ENCODE measurements at places on chromosomes 4 and X.
A peak's percentile ranks its signal among the peaks of the same experiment; 100 is the strongest.

- no peak for DNase-seq
Measured at GRCh38 chrX:17736478-17736855, 826 bp upstream of the SCML1 start.

GRCh38 chr4:81432825-81433224, 38.9 kb downstream of the RASGEF1B start:
- DNase-seq = peak; percentile 54

DNA sequence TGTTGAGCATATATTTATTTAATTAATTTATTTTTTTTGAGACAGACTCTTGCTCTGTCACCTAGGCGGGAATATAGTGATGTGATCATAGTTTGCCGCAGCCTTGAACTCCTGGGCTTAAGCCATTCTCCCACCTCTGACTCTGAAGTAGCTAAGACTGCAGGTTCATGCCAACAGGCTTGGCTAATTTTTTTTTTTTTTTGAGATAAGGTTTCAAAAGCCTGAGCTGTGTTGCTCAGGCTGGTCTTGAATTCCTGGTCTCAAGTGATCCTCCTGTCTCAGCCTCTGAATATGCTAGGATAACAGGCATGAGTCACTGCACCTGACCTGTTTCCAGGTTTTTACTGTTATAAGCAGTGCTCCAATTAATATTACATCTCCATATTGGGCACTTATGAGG, 4.8 kb downstream of the ADD1 start:
- no peak for DNase-seq

DNA sequence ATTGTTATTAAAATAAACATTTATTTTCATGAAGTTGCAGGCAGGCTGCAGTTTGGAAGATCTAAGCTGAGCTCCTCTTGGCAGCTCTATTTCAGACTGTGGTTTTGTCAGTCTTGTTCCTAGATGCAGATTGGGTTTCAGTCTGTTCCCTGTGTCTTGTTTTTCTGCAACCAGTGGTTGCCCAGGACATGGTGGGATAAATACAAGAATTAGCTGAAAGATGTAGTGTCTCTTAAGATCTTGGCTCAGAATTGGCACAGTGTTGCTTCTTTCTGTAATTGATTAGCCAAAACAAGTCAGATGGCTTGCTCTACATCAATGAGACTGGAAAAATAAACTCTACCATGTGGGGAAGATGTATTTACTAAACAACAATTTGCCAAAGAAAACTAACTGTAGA, 283.0 kb upstream of the BOD1L1 start:
- no peak for DNase-seq

GRCh38 chr4:41472081-41472480, 65.9 kb upstream of the LIMCH1 start:
- no peak for DNase-seq

- DNase-seq = no peak
Measured at GRCh38 chr4:7273738-7274297, 81.5 kb downstream of the SORCS2 start.

- no peak for DNase-seq
Measured at GRCh38 chrX:119552508-119552907, 12.7 kb downstream of the STEEP1 start.

- no peak for DNase-seq
Measured at GRCh38 chrX:53223068-53223693, 1.8 kb downstream of the KDM5C start.

GRCh38 chr4:10959586-10959985, 275.0 kb upstream of the CLNK start:
- DNase-seq = no peak

GRCh38 chr4:111937368-111937767, 207.9 kb upstream of the FAM241A start:
- DNase-seq = no peak

DNA sequence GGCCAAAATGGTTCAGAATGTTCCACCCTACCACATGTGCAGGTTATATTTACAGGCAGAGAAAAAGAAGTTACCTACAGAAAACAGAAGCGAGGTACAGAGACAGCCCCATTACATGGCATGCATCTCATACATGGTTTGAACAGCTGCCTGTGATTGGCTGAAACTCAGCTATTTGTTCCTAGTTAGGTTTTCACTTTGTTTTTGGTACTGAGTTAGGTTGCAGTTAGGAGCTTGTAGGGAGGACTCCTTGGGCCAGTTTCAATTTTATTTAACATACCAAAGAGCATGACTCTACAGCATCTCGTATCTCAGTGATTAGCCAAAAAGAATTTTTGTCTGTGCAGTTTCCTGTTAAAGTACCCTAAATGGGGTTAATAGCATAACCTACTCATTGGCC, 392.0 kb downstream of the MAPK10 start:
- no peak for DNase-seq

- DNase-seq = no peak
Measured at GRCh38 chr4:119471259-119471658, 149.3 kb upstream of the FABP2 start.

- DNase-seq = no peak
Measured at GRCh38 chr4:30413915-30414314, 306.3 kb upstream of the PCDH7 start.

DNA sequence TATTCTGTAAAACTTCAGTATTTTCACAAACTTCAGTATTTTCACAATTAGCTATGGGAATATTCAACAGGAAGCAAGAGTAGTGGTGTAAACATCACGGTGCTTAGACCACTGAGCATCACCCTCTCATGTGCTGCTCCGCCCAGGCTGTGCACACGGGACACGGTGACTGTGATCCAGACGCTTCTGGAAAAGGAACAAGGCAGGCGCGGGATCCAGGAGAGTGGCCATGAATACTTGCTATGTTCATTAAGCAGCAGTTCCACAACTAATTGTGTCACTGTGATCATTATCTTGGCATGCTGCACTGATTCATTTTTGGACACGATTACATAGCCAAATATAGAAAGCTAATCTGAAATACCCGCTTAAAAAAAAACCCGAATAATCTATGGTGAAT, 19.6 kb upstream of the FAT1 start:
- no peak for DNase-seq

- no peak for DNase-seq
Measured at GRCh38 chr4:142292231-142292630, 553.9 kb downstream of the INPP4B start.

- DNase-seq = no peak
Measured at GRCh38 chr4:2287594-2287915, 25.6 kb upstream of the MXD4 start.

- DNase-seq = peak; percentile 52
Measured at GRCh38 chr4:95129821-95130311, 372.1 kb downstream of the BMPR1B start.

- no peak for DNase-seq
Measured at GRCh38 chrX:102767287-102767686, 46.7 kb downstream of the GPRASP3 start.

GRCh38 chr4:89757154-89757719, 79.7 kb downstream of the SNCA start:
- no peak for DNase-seq

GRCh38 chr4:85610450-85610849, 135.5 kb downstream of the ARHGAP24 start:
- DNase-seq = no peak

- DNase-seq = no peak
Measured at GRCh38 chrX:115650916-115651315, 89.9 kb downstream of the PLS3 start.

- DNase-seq = no peak
Measured at GRCh38 chr4:132266374-132266773, 882.7 kb upstream of the PCDH10 start.

DNA sequence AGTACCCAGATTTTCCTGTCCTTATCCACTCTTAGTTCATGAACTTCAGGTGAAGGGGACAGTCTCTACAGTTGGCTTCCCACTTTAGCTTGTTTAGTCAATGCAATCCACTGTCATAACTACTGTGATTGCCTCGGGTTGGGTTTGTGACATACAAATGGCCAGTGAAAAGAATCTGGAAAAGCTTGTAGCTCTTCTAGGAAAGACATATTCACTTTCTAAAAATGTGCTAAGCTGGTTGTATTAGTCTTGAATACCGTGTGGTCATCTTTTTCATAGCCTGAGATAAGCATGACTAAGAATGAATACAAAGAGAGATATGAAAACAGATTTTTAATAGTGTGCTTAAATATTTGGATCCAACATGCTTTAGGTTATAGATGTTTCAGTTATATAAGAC, 1443.5 kb upstream of the IGFBP7 start:
- DNase-seq = no peak

DNA sequence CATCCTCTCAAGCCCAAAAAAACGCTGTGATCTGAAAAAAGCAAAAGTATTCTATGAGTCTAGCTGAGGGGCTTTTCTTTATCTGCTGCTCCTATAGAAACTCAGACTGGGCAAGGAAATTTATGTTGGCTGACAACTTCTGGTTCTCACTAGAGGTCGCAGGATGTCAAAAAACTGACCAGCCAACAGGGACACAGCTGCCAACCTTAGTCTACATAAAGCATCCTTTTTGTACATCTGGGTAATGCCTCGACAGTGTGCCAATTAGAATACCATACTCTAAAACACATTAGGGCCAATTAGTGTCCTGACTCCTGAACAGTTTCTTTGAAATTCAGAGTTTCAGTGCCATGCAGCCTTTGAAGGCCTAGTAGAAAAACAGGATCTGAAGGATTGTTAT, 8.8 kb upstream of the TLL1 start:
- no peak for DNase-seq

- DNase-seq = no peak
Measured at GRCh38 chr4:15691346-15692135, 9.9 kb downstream of the FAM200B start.

- no peak for DNase-seq
Measured at GRCh38 chrX:154529206-154529612, 13.2 kb upstream of the FAM3A start.

- DNase-seq = no peak
Measured at GRCh38 chrX:46716796-46717195, 42.1 kb downstream of the SLC9A7 start.

DNA sequence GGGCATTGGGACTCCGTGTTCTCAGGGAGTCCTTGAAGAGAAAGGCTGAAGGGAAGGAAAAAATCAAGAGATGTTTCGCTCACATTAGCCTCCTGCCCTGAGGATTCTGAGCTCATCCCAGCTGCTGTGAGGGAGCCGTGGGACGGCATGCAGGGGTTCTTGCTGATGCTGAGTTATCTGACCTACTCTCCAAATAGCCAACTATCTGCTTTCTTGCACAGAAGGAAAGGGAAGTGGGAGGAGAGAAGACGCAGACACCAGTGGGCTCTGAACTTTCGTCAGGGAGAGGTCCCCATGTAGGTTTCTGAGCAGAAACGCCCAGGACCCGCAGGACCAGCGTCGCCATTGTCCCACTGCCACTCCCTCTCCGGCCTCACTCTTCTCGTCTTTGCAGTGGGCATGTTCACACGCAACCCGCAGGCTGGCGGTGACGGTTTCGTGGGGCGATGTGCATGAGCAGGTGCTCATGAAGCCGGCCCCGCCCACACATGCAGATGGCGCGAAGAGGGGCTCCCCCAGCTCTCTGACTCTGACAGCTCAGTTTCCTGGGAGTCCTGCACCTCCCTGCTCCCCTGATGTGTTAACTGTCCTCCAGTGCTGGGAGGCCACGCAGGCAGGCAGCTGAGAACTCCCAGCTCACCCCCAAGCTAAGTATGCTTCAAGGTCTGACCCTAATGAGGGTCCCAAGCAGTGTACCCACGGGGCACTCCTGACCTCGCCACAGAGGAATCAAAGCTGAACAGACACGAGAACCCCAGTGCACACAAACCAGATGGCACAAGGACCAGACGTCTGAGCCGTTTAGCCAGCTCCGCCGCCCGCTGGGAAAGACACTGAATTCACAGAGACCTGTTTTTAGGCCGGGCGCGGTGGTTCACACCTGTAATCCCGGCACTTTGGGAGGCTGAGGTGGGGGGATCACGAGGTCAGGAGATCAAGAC, 13.6 kb upstream of the ABLIM2 start:
- no peak for DNase-seq

DNA sequence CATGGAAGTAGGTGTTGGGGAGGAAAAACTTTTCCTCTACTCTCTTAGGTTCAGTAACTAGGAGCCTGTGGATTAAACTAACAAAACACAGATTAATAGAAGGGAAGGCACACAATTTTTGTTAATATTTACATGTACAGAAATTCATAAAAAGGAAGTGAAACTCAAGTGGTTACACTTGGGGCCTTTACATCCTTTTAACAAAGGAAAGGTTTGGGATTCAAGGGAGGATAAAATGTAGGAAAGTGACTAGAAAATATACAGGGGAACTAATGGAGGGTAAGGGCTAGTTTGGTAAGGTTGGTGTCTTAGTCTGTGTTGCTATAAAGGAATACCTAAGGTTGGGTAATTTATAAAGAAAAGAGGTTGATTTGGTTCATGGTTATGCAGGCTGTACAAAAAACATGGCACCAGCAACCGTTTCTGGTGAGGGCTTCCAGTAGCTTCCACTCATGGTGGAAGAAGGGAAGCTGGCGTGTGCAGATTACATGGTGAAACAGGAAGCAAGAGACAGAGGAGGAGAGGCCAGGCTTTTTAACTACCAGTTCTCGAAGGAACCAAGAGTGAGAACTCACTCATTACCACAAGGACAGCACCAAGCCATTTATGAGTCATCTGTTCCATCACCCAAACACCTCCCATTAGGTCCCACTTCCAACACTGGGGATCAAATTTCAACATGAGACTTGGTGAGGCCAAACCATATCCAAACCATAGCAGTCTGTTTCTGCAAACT, 124.4 kb downstream of the CHRDL1 start:
- DNase-seq = no peak

GRCh38 chr4:151624626-151625565, 135.9 kb downstream of the GATB start:
- no peak for DNase-seq

GRCh38 chr4:25970226-25970675, 56.2 kb downstream of the SMIM20 start:
- no peak for DNase-seq

- no peak for DNase-seq
Measured at GRCh38 chr4:71526637-71527406, 188.0 kb downstream of the SLC4A4 start.

DNA sequence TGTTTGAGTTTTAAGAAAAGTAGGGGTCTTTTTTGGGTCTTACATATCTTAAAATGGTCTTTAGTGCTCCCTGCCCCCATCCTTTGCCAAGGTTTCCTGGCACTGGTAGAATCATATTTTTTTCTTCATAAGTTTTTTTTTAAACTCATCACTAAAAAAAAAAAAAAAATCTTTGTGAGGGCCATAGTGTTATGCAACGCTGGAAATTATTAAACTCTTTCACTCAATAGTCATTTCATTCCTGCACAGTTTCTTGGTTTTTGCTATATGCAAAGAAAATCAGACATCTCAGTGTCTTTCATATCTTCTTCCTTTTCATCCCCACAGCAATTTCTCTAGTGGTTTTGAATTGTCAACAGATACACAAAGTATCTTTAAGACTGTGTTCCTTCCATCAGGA, 95.6 kb downstream of the TMA16 start:
- DNase-seq = no peak

DNA sequence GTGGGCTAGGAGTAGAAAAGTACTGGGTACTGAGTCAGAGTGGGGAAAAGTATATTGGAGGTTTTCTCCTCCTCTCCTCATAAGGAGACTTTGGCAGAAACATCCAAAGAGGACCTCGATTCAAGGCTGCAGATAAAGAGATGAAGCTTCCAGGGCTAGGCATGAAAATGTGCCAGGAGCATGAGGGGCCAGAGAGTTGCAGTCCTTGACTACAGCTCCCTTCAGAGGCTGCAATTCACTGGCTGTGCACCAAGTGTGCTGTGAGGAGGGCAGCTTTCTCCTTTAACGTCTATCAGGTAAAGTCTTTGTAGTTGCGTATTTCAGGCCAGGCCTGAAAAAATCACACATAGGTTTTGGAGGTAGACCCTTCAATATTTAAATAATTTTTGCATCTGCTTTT, 174.9 kb upstream of the VEGFC start:
- DNase-seq = no peak

GRCh38 chr4:164937576-164938270, 39.7 kb downstream of the TRIM61 start:
- no peak for DNase-seq
